ENCODE measurements at places on chromosomes 4 and X.

GRCh38 chrX:34619920-34620319 lies 37.2 kb downstream of the TMEM47 start:
- no peak for DNase-seq

- no peak for DNase-seq
Observed at GRCh38 chr4:7375427-7375826, 59.3 kb downstream of the PSAPL1 start.

DNA sequence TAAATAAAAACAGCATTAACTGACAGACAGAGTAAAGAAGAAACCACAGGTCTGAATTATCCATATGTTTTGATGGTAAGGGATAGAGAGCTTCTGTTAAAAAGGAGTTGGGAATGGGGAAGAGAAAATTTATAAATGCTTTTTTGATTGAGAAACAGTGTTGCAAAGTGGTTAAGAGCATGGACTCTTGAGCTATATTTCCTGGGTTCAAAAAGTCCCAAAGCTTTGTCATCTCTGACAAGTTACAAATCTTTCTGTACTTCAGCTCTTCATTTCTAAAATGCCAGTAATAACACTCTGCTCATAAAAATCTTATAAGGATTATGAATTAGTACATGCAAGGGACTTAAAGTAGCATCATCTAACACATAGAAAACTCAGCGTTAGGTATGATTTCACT lies 62.2 kb downstream of the N4BP2 start:
- no peak for DNase-seq

DNA sequence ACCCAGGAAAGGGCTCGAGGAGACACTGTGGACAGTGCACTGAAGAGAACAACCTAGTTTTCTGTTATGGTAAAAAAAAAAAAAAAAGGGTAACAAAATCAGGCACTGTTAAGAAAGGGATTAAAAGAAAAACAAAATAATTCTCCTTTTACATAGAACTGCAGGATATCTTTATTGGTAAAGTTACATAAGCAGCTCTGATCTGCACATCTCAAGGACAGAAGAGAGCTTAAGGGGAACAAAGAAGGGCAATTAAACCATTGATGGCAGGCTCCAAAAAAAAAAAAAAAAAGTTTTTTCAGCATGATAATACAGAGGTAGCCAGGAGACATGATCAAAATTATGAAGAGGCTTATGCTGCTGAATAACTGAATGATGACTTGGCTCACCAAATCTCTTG lies 85.0 kb downstream of the HDAC8 start:
- DNase-seq, result no peak

- no peak for DNase-seq
Observed at GRCh38 chr4:155665054-155665453, 1.6 kb upstream of the GUCY1A1 start.

DNA sequence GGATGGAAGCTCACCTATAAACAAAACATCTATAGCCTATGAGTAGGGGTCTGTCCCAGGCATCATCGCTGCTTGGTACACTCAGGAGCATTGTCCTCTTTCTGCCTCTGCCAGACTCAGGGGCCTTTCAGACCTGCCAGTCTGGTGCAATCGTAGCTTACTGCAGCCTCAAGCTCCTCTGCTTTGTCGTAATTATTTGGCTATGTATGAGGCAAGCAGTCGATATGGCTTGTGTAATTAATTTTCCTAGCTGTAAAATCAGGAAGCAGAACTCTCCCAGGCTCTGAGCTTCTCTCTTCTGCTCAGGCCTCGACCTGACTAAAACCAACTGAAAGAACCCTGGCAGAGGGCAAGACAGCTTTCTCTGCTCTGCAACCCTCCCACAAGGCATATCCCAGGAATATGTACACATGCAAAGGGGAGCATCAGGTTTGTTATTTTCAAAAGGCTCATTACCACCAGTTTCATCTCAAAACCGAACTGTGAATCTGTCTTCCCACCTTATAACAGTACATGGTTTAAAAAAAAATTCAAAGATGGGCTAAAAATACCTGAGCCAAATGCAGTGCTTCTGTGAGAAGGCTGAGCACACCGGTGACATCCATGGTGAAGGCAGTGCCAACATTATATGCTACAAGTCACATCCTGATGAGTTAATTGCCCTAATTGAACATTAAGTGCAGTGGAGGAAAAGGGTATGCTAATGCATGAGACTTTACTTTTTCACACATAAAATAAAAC lies 309.2 kb upstream of the EMCN start:
- DNase-seq, result no peak

GRCh38 chrX:6291444-6291843 lies 62.8 kb upstream of the NLGN4X start:
- DNase-seq, result no peak

GRCh38 chr4:8437281-8437680 lies 3.2 kb downstream of the ACOX3 start:
- DNase-seq, result no peak

DNA sequence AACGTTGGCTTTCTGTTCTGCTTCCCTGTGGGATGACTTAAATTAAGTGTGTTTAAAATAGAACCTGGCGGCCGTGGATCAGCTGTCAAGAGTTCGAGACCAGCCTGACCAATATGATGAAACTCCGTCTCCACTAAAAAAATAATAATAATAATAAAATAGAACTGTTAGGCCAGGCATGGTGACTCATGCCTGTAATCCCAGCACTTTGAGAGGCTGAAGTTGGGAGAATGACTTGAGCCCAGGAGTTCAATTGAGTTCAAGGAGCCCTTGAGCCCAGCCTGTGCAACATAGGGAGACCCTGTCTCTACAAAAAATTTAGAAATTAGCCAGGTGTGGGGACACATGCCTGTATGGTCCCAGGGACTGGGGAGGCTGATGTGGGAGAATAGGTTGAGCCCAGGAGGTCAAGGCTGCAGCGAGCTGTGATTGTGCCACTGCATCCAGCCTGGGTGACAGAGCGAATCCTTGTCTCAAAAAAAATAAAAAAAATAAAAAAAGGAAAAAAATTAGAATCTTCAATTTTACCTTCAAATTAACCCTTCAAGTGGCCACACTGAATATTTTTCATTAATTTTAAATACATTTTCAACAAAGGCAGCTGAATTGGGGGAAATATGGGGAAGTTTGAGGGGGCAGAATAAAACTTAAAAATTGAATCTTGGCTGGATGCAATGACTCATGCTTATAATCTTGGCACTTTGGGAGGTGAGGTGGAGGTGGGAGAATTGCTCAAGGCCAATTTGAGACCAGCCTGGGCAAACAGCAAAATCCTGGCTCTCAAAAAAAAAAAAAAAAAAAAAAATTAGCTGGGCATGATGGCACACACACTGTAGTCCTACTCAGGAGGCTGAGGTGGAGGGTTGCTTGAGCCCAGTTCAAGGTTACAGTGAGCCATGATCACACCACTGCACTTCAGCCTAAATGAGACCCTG lies 31.8 kb upstream of the HSD17B13 start:
- DNase-seq, result no peak

DNA sequence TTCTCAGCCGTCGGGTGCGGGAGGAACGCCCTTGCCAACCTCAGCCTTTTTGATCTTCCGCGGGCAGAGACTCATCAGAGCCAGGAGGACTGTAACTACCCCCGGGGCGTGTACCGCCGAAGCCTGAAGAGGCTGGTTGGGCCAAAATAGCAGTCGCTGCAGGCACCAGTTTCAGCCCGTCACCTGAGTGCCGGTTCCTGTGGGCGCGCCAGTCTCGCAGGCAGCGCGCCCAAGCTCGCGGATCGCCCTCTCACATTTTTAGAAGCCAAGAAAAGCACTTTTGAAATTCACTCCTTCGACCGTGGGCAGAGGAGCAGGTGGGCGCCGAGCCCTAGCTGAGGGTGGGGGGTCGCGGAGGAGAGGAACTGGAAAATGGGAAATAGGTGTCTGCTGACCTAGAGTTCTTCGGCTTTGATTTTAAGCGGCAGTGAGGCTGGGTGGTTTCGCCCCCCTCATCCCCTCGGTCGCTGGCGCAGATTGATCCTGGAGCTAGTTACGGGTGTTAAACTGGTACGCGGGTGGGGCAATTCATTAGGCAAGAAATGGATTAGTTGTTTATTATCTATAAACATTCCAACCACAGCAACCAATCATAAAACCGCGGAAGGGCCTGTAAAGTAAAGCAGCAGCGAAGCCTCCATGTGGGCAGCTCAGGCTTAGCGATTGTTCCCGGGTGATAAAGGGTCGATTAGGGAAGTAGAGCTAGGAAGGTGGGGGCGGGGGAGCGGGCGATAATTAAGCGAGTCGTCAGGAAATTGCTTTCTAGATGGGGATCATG lies 69.2 kb downstream of the FBXO8 start:
- no peak for DNase-seq

DNA sequence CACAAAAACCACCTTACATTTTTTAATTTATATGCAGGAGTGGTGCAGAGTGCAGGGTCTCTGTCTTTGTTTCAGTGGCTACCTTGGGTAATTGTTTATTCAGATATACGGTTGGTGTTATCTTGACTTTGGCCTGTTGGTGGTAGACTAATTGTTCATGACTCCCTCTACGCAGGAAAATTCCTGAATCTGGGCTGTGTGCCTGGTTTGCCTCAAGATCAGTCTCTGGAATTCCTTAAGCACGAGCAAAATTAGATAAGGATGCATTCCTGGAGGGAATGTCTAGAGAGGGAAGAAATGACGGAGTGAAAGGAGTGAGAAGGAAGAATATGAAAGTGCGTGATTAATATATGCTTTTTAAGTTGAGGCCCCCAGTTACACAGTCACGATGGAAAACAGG lies 576.9 kb upstream of the PCDH10 start:
- no peak for DNase-seq

DNA sequence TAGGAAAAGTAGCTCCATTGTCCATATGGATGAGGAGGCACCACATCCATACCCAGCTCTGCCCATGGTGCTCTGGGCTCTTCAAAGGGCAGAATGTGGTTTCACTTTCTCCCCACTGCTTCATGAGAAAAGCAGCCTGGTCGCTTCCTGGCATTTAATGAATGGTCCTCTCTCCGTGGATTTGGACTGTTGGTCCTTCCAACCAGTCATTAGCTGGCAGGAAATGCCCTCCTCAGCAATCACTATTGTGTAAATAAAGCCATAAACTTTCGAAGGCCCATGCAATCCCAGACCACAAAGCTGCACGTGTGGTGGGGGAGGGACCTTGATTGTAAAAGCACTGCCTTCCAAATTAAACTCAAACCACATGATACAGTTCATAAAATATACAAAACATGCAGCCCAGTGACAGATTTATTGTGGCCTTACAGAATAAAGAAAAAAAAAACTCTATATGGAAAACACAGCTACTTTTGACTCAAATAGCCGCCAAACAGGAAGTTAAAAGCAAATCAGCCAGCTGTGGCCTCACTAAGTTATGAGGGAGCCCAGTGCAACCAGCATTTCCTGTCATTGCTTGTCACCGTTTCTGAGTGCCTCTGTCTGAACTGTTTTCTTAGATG lies 8.1 kb downstream of the MBNL3 start:
- DNase-seq, result no peak

- DNase-seq, result no peak
Observed at GRCh38 chr4:25172961-25173915, 13.0 kb upstream of the SEPSECS start.

GRCh38 chr4:3227878-3228675 lies 20.9 kb upstream of the MSANTD1 start:
- no peak for DNase-seq

DNA sequence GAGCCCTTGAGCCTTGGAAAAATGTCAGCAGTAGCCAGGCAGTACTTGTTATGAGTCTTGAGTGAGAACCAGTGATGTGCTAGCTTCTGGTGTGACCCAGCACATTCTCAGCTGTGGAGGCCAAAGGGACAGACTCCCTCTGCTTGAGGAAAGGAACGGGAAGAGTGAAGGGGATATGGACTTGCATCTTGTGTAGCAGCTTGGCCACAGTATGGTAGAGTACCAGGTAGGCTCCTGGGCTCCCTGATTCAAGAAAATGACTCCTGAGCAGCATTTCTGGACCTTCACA lies 1601.9 kb upstream of the ADGRL3 start:
- DNase-seq, result no peak

- DNase-seq, result no peak
Observed at GRCh38 chr4:84944947-84945346, 21.5 kb downstream of the WDFY3 start.

GRCh38 chr4:77636902-77637301 lies 31.3 kb downstream of the CXCL13 start:
- DNase-seq, result no peak

GRCh38 chr4:186081202-186081807 lies 12.3 kb downstream of the TLR3 start:
- DNase-seq, result no peak

GRCh38 chr4:146104541-146104940 lies 71.0 kb upstream of the LSM6 start:
- no peak for DNase-seq

GRCh38 chr4:86543560-86544309 lies 50.4 kb upstream of the PTPN13 start:
- no peak for DNase-seq

- DNase-seq, result no peak
Observed at GRCh38 chr4:37431417-37431743, 186.8 kb downstream of the NWD2 start.
